ENCODE measurements at places on chromosomes 5 and 9.
A peak's percentile ranks its signal among the peaks of the same experiment; 100 is the strongest.

GRCh38 chr9:115213818-115214334 lies 95.9 kb upstream of the TNC start:
- DNase-seq = no peak

GRCh38 chr9:127629468-127630081 lies 17.5 kb downstream of the STXBP1 start:
- DNase-seq = no peak

DNA sequence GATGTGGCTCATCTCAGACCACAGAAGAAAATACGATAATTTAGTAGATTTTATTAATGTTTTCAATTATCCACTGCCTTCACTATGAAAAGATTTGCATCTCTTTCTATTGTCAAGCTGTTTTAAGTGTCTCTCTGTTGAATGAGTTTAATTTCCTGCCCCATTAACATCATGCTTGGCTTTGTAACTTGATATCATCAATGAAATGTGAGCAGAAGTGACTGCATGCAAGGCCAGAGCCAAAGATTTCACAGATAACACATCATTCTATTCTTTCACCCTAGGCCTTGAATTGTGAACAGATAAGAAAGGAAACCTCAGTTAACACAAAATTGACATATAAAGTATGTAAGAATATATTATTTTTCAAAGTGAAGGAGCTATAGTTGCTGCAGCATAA lies 986.4 kb upstream of the CDH18 start:
- no peak for DNase-seq

DNA sequence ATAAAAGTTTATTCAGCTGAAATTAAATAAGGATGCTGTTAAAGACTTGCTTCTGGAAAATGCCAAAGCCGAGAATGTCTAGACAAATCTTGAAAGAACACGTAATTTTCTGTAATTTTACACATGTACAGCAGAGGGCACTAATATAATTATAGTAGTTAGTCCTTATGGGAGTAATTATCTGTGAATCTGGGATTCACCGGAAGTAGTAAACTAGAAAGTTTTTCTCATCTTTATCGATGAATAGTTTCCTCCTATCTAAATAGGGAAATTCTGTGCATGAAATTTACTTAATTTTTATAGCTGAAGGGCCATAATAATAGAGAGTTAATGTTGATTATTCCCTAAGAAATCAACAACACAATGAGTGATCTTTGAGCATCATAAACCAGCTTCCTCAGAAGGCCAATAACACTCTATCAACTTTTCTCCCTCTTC lies 18.4 kb upstream of the CNTLN start:
- peak; percentile 8 for DNase-seq

DNA sequence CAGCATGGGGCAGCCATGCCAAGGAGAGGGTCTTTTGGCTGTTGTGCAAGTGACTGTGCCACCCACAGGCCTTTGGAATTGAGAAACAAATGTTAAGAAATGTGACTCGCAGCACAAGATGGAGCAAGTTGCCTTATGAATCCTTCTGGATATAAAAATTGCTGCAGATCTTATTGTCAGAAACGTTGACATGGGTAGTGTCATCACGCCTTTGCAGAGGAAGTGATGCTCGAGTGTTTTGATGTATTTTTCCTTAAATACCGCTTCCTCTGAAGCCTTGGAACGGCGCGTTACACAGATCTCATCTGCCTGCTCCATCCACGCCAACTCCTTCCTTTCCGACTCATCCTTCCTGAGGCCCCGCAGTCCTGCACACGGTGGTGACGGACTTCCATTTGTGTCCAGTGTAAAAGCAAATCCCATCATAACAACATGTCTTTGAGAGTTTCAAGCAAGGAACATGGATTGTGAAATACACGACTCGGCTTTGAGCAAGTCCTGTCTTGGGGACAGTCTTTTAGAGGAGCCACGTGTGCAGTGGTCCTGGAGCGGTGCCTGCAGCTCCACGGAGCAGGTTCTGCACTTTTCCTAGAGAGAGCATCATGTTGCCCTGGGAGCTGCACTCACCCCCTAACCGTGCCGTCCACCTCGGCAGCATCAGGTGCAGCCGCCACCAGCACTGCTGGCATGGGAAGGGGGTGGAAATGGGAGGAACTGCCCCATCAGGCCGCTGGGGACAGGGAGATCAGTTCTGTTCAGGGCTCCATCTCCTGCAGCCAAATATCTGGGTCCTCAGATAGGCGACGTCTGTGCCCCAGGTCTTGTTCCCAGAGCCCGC lies 15.1 kb downstream of the ROPN1L start:
- no peak for DNase-seq

DNA sequence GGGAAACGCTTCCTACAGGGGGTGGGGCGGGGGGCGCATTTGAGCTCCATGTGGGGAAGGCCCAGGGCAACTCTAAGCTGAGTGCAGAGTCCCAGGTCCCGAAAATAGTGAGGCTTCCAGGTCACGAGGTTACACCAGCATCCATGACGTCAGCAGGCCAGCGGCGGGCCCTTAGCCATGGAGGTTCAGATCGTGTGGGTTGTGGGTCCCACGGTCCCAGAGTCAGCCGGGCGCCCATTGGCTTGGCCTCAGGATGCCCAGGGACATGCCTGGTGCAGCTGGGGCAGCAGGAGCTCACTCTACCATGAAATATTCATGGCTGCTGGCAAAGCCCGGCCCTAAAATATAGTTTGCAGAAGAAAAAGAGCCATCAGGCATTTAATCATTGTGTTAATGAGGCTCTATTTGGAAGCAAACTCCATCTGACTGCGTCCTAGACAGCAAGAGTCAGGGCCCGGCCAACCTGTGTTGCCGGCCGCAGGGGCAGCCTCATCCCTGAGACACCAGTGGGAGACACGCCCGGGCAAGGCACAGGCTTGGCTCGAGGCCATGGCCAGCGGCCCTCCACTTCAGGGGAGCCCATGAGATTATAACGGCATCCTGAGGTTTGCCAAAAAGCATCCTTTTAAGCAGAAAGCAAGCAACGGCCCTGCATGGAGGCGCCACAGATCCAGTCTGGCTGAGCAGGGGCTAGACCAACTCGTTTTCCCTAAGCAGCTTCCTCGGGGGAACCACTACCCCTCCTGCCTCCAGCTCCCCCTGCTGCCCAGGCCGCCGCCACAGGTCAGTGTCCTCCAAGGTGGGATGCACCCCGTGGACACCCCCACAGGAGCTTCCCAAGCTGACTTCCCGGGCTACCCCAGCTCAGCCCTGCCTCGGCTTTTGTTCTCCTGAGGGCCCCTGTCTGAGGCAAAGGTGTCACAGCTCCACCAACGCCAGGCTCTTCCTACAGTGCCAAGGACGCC lies 108.9 kb upstream of the PPP1R26 start:
- DNase-seq = no peak

- DNase-seq = no peak
Measured at GRCh38 chr5:176916337-176916736, 17.2 kb upstream of the HK3 start.

DNA sequence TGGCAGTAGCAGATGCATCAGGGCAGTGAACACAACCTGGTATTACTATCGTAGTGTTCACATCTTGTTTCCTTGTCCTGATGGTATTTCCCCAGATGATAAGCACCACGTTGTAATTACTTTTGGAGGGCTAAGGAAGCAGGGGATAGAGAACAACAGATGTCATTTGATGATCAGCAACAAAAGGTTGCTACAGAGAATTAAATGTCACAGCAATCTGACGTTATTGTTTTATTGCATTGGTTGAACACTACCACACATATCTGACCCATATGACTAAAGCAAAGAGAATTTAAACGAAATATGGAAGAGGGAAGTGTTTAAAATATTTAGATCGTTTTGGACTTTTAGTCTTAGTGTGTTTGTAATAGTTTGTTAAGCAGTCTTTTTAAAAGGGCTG lies 408.3 kb downstream of the SH3GL2 start:
- no peak for DNase-seq

- DNase-seq = peak; percentile 21
Measured at GRCh38 chr5:9207817-9208418, 338.0 kb downstream of the SEMA5A start.

GRCh38 chr9:92295827-92296258 lies 2.3 kb upstream of the IARS1 start:
- no peak for DNase-seq

- DNase-seq = no peak
Measured at GRCh38 chr9:131808291-131808690, 68.4 kb upstream of the RAPGEF1 start.

DNA sequence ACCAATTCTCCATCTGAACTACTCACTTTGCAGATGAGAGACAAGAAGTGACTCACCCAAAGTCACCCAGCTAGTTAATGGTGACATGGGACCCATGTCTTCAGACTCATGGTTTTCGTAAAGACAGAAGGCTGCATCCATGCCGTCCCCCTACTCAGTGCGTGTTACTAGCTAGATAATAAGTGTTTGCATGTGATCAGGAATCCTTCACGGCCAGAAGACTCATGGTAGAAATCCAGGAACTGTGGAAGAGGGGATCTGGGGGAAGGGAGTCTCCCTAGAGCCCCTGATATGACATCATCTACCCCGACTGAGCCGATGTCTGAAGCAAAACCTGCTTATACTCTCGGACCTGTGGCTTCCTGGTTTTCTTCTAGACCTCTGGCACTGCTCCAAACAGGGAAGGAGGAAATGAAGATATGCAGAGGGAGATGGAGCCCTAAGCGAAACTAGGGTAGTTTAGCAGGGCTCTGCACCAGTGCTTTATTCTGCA lies 3.3 kb downstream of the RNF183 start:
- DNase-seq = no peak

DNA sequence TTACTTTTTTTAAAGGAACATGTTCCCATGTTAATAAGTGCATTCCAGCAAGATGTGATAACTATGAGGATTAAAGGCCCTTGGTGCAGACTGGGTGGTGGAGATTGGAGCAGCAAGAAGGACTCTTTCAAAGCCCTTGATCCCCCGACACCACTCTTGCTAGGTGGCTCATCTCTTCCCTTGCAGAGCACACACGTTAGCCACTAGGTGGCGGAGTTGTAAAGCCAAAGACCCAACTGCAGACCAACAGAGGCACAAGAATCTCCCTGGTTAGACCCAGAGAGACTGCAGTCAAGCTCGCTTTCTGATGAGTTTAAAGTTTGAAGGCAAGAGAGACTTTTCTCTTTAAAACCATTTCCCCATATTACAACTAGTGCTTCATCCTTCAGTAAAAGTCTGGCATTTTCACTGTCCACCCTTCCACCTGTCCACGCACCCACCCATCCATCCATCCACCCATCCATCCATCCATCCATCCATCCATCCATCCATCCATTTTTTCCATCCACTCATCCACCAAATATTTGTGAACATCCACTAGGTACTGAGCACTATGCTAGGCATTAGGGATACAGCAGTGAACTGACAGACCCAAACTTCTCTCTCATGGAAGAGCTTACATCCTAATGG lies 226.9 kb downstream of the MSX2 start:
- DNase-seq = peak; percentile 70

GRCh38 chr5:158127536-158127935 lies 268.6 kb upstream of the CLINT1 start:
- no peak for DNase-seq

DNA sequence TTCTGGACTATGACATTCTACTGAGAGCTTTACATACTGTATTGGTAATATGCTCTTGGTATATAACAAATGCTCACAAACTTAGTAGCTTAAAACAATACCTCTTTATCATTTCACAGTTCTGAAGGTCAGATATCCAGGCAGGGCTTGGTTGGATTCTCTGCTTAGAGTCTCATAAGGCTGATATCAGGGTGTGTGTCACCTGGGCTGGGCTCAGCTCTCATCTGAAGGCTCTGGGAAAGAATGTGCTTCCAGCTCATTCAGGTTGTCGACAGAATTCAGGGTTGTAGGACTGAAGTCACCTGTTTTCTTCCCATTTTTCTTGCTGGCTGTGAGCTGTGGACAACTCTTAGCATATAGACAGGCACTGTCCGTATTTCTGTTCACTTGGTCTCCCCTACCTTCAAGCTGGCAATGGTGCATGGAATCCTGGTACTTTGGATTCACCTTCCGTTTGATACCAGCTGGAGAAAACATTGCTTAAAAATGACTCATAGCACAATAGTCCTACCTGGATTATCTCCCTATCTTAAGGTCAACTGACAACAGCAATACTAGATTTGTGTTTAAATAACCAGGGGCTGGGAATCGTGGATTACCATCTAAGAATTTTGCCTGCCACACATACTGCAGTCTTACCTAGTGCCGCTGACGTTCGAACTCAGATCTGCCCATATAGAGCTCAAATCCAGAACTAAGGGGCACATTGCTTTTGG lies 69.2 kb downstream of the RCL1 start:
- no peak for DNase-seq

DNA sequence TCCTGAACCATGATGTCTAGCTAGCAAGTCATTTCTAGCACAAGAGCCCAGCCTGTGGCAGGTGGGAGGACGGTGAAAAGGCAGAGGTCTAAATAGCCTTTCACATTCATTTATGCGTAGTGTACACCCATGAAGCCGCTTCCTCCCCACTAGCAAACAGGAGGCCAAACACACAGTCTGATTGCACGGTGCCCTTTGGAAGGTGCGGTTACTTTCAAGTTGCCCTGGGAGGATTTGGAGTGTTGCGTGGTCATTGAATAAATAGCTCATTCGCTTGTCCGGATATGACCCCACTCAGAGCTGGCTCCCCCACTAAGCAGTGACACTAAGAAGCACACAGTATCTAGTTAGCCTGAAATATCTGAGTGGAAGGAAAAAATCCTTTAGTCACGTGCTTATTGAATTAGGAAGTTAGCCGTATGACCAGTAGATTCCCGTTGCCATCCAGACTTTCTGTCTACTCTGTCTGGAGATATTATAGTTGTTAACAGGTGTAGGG lies 664 bp upstream of the ARSB start:
- peak; percentile 46 for DNase-seq

Measured in germinal center (tissue), 1 donor.